ENCODE measurements at places on chromosomes 3 and 15. TPM values are rescaled to one million over a fixed set of nuclear protein-coding genes. Genes with fewer than 3 reads are reported as not detected.

The DOCK3 gene
- total RNA-seq: 0.40 TPM

The TLR9 gene
- 1.5 TPM for total RNA-seq

The CCR8 gene
- not detected for total RNA-seq

The TRIM42 gene
- total RNA-seq: not detected

The SLC2A2 gene
- total RNA-seq: 0.36 TPM

The FBLN2 gene
- 18.2 TPM for total RNA-seq

The UBE2E1 gene
- 76.7 TPM for total RNA-seq

The FAM98B gene
- 25.5 TPM for total RNA-seq

Data from ovary (tissue), 10 donors.